ENCODE measurements at places on chromosomes 6 and 20. TPM values are rescaled to one million over a fixed set of nuclear protein-coding genes. Genes with fewer than 3 reads are reported as not detected.

- DNase-seq = no peak
Measured at GRCh38 chr6:37175332-37176267, 5.6 kb downstream of the PIM1 start.

The VGLL2 gene
- total RNA-seq = not detected

The CCN6 gene
- not detected for total RNA-seq

DNA sequence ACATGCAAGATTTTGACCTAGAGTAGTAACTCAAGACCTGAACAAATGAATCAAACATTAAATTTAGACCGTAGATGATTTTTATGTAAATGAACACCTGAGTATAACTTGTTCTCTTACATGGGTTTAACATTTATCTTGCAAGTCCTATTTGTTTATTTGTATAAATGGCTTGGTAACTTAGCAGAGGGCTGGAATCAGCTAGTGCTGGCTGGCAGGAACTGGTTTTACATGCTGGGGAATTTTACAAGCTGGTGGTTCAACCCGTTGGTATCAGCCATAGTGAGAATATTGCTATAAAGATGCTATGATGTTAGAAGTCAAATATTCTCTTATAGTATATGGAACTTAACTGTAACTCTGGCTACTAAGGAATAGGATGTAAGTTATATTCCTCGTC, 8.9 kb downstream of the SLC22A2 start:
- DNase-seq = no peak

- no peak for DNase-seq
Measured at GRCh38 chr6:107731422-107732319, 92.4 kb downstream of the SCML4 start.

GRCh38 chr6:13700232-13700631, 11.4 kb downstream of the RANBP9 start:
- DNase-seq = no peak

DNA sequence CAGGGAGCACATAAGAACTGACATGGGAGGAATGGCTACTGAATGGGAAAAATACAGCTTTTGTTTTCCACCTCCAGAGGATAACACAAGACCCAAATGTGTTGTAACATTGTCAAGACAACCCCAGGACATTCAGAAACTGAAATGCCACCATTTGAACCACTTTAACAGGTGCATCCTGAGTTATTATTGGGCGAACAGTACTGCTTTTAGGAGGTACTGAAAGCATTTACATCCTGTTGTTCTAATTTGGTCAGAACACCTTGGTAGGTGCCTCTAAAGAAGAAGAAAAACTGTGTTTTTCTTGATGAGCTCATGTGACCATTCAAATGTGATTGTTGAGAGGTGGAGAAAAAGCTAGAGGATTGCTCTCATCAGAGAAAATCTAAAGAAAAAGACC, 6.4 kb upstream of the TXNDC5 start:
- no peak for DNase-seq

DNA sequence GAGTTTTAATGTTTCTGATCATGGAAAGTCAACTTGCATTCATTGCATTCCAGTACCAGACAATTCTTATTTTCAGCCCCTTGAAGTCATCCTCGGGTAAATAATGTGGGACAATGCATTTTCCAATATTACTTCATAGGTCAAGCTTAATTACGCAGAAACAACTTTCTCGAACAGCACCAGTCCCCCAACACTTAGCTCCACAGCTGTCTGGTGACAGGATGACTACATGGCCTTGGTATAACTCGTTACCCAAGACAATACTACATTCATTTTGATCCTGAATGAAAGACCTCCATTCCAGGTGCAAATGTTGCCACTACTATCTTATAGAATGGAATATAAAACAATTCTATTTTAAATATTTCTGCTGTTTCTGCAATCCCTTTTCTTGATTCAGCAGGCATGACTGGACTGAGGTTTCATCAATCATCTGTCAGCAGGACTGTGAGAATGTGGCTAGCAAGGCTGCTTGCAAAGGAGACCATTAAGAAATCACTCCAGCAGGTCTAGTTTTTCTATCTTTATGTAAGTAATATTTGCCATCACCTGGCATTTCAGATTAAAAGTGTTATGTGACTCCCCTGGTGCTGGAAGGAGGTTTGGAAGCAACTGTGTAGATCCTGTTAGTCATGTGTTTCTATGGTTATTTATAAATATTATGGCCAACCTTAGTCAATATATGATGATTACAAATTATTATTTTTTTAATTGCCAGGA, 147.9 kb downstream of the HAO1 start:
- DNase-seq = no peak

GRCh38 chr6:143160015-143160414, 99.3 kb downstream of the AIG1 start:
- DNase-seq = no peak

The OPRL1 gene
- total RNA-seq = 0.81 TPM

The ALDH8A1 gene
- 0.69 TPM for total RNA-seq

The PNPLA1 gene
- not detected for total RNA-seq

- no peak for DNase-seq
Measured at GRCh38 chr20:48959899-48960550, 38.5 kb downstream of the ARFGEF2 start.

The HSPA1L gene
- total RNA-seq = 3.0 TPM

DNA sequence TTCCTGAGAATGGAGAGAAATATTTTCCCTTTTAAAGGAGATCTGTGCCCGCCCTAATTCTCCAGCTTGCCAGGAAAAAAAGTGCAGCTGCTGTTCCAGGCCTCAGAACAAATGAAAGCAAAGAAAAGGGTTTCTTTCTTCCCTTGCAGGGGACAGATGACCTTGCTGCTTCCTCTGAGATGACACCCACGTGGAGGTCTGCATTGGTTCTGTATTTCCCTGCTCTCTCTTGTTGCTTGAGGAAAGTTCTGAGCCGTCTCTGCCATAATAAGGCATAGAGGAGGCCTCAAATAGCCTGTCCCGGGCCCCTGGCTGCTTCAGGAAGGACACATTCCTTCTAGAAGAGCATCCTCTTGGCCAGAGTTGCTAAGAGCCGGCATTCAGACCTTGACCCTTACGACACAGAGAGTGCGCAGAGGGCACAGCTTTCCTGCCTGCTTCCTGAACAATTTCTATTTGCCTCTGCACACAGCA, 501.8 kb upstream of the SULF2 start:
- DNase-seq = no peak

- no peak for DNase-seq
Measured at GRCh38 chr6:122853259-122853995, 64.4 kb downstream of the SMPDL3A start.

DNA sequence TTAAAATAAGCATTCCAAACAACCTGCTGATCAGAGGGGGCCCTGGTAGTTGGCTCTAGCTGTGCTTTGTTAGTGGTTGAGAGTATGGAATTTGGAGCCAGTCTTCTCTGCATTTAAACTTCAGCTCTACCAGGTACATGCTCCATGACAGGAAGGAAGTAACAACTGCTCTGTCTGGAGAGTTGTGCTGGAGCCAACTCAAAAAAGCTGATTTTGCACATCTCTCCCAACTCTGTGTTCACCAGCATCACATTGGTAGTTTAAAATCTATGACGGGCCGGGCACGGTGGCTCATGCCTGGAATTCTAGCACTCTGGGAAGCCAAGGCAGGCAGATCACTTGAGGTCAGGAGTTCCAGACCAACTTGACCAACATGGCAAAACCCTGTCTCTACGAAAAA, 68.8 kb upstream of the BMP2 start:
- DNase-seq = no peak

The EDEM2 gene
- 34.4 TPM for total RNA-seq

DNA sequence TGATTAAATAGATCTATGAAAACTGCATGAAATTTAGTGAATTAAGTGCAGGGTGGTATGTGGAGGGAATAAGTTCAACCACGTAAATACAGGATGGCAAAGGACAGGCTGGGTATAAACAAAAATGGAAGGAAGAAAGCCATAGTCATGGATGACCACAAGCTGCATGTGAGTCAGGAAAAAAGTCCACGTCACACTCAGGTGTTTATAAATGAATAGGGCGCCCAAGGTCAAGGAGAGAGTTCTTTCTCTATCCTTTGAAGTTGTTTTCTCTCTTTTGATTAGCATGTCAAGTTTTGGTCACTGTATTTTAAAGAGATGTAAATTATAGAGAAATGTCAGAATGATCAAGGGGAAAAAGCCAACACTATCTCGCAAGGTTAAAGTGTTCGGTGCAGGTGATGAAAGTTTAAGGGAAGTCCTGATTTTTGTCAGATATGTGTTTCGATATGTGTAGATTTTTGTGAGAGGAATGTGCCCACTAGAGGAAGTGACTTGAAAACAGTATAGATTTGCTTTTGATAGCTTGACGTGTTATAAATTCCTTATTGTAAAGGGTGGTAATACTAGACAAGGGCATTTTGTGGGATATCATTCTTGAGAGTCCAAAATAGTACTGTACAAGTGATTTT, 58.7 kb downstream of the MAP3K4 start:
- DNase-seq = no peak

Data from A172 (cell line).